ENCODE measurements at places on chromosomes 7 and 10.

DNA sequence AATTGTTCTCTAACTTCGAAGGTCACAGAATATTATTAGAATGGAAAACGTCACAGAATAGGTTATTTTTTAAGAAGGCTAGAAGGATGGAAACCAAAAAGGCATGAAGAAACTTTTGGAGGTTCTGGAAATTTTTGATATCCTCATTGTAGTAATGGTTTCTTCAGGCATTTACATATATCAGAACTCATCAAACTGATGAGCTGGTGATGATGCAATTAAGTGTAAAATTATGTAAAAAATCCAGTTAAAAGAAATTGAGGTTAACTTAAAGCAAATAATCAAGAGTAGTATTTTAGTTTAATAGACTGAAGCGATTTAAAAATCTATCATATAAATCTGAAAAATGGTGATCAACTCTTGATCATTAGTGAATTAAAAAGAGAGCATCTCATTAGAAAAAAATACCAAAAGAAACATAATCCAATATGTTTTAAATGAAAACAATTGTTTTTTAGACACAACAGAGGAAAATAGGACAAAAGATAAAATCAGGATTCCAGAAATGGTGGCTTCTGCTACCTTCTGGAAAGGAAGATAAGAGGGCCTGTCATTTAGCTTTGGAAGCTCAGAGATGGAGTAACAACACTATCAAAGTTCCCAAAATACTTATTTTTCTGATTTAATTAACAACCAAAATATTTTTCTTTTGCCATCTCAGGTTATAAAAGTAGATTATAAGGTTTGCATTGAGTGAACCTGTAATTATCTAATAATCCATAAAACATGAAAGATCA lies 9.8 kb downstream of the PSMA2 start:
- no peak for DNase-seq

DNA sequence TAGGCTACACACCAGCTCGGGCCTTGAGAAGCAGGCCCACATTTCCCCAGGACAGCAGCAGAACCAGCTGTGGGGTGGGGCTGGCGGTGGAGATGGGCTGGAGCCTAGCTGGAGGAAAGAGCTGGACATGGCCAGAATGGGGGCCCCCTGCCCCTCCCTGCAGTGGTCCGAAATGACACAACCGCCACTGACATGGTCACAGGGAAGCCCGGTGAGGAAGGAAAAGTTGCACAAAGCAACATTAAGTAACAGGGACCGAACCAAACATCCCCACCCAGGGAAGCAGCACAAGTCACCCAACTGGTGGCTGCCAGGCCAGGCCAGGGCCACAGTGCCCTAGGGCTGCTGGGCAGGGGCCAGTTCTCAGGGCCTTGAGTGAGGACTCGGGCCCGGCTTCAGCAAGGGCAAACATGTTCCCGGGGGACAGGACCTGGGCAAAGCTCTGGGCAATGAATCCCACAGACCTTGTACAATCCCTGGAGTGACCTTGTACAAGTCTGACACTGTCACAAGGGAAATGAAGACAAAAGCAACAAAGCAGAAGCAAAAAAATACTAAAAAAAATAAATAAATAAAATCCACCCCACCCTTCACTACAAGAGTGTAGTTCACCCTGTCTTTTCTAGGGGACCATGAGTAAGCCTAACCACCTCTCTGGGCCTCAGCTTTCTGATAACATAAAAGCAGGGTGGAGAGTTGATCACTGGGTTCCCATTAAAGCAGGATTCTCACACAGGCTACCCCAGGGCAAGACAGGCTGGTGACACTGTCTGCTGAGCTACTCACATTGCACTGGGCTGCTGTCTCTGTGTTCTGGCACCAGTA lies 33.0 kb downstream of the PSAP start:
- DNase-seq, result no peak

- no peak for DNase-seq
These were observed 136.5 kb downstream of the SFMBT2 start for GRCh38 chr10:7274293-7274692.

- DNase-seq, result peak; percentile 74
These were observed 24.8 kb downstream of the STYXL1 start for GRCh38 chr7:76023002-76023401.

- no peak for DNase-seq
These were observed 52.0 kb downstream of the ZNF22 start for GRCh38 chr10:45052700-45053099.

DNA sequence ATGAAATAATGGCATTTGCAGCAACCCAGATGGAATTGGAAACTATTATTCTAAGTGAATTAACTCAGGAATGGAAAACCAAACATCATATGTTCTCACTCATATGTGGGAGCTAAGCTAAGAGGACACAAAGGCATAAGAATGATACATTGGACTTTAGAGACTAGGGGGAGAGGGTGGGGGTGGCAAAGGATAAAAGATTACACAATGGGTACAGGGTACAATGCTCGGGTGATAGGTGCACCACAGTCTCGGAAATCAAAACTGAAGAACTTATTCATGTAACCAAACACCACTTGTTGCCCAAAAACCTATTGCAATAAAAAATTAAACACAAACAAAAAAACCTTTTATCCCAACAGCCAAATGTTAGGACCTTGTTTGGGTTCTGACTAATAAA lies 17.8 kb downstream of the AGMO start:
- DNase-seq, result no peak
